NCI-H1436 treated with DMSO at 0.1 percent for 48 hours (cell line): ENCODE measurements at places on chromosomes 11 and 22.

GRCh38 chr22:46007003-46007847 lies 30.3 kb upstream of the WNT7B start:
- no peak for DNase-seq

- no peak for DNase-seq
Observed at GRCh38 chr22:21835378-21835777, 32.1 kb downstream of the MAPK1 start.

GRCh38 chr22:25094579-25094978 lies 105.1 kb upstream of the CRYBB3 start:
- no peak for DNase-seq

DNA sequence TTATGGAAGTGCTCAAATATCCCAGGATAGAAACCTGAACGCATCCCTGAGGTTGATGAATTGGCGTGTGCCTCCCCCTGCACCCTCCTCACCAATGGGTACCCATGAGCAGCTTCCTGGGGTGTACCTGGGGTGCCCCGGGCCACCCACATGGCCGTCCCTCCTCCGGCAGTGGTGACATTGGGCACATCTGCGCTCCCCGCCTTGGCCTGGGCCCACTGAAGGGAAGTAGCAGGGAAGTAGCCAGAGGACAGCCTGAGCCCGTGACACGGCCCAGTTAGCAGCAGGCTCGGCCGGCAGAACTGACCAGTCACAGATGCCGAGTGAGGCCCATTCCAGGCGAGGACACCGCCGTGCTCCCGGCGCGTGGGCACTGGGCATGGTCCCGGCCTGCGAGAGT lies 16.7 kb downstream of the MRPL23 start:
- DNase-seq = no peak

DNA sequence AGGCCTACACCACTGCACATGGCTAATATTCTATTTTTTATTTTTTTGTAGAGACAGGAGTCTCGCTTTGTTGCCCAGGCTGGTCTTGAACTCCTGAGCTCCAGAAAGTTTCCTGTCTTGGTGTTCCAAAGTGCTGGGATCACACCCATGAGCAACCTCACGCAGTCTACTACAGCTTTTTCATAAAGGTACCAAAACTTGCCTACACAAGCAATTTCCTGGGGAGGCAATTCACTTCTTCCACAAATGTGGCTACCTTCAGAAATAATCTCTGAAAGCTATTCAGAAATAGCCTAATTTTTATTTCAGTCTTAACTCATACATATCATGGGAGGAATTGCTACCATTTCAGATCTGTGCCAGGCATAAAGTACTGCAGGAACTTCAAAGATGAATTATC lies 11.4 kb downstream of the SLC35F2 start:
- no peak for DNase-seq

DNA sequence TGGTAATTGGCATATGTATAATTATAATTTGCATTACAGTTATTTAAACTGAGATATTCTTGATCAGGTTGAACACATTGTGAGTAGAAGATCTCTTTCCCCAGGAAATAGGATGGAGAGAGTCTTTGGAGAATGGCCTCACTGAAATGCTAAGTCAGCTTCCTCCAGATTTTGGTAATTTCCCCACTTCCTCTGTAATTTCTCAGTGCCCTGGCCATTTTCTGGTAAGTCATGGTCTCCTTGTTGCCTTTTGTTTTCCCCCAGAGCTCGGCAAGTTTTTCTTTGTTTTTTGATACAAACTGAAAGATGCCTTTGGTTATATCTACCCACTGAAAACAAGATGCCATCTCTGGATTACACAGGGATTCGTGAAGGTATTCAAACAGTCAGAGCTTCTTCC lies 12.8 kb upstream of the FBXO3 start:
- DNase-seq = no peak

GRCh38 chr22:38177044-38177443 lies 4.6 kb downstream of the PLA2G6 start:
- DNase-seq = no peak

DNA sequence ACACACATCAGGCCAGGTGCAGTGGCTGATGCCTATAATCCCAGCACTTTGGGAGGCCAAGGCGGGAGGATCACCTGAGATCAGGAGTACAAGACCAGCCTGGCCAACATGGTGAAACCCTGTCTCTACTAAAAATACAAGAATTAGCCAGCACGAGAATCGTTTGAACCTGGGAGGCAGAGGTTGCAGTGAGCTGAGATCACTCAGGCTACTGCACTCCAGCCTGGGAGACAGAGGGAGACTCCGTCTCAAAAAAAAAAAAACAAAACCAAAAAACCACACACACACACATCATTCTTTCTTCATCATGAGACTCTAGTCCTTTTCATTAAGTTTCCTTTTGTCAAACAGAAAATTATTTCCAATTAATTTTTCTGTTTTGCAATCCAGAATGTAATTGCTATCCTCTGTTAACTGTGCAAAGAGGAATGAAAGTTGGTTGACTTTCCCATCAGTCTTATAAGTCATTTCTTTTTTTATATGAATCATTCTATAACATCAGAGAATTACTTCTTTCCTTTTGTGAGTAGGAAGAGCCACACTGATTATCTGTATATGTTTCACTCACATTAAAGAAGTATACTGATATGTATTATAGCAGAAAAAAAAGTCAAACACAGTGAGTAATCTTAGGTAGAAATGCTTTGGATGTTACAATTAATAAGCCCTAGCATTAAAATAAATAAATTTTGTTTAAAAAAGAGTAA lies 52.2 kb downstream of the HORMAD2 start:
- no peak for DNase-seq

DNA sequence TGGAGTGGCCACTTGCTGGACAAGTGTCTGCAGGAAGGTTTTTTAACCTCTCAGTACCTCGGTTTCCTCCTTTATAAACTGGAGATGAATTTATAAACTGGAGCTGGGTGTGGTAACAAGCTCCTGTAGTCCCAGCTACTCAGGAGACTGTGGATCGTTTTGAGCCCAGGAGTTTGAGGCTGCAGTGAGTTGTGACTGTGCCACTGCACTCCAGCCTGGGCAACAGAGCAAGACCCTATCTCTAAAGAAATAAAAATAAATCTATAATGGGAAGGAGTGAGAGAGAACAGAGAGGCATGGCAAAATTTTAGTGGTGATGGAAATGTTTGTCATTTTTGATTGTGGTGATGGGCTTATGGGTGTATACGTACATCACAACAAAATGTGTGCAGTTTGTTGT lies 1.4 kb upstream of the PDGFB start:
- DNase-seq = no peak

DNA sequence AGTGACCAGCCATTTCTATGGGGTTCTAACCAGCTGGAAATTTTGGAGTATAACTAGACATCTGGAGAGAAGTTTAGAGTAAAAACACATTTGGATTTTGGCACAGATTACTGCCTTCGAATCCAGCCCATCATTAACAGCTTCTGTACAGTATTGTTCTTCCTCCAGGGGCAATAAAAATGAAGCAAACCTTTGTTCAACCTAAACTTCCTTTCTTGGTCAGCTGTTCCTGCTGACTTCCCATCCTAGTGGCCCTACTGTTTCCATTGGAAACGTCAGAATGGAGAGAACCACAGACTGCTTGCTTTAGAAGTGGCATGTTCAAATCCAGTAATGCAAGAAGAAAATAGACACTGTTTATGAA lies 203.7 kb upstream of the MTMR2 start:
- no peak for DNase-seq

DNA sequence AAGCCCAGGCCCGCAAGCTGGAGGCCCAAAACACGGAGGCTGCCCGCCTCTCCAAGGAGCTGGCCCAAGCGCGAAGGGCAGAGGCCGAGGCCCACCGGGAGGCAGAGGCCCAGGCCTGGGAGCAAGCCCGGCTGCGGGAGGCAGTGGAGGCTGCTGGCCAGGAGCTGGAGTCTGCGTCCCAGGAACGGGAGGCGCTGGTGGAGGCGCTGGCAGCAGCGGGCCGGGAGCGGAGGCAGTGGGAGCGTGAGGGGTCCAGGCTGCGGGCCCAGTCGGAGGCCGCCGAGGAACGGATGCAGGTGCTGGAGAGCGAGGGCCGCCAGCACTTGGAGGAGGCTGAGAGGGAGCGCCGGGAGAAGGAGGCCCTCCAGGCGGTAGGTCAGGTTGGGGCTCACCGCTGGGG lies 4.8 kb downstream of the CCDC88B start:
- DNase-seq = no peak

- no peak for DNase-seq
Observed at GRCh38 chr11:47553406-47553743, 443 bp upstream of the CELF1 start.

DNA sequence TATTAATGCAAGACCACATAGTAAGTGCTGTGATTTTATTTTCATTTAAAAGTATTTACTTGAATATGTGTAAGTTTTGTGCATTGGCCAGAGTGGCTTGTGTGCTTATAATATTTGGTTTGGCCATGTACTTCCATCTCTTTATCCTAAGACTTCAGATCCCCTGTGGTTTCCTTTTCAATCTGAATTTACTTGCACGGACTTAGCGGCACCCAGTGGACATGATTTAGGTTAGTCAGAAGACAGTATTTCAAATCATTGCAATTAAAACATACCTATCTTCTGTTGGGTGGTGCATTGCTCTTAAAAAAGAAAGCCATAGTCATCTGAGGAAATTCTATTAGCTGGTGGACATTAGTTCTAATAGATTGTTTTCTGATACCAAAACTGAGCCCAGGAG lies 30.7 kb downstream of the PIWIL4 start:
- DNase-seq = no peak

GRCh38 chr11:94120946-94121345 lies 7.7 kb upstream of the PANX1 start:
- no peak for DNase-seq

GRCh38 chr22:44847892-44848291 lies 95.5 kb downstream of the ARHGAP8 start:
- DNase-seq = no peak

- DNase-seq = no peak
Observed at GRCh38 chr11:121012091-121012490, 11.8 kb upstream of the TBCEL start.

DNA sequence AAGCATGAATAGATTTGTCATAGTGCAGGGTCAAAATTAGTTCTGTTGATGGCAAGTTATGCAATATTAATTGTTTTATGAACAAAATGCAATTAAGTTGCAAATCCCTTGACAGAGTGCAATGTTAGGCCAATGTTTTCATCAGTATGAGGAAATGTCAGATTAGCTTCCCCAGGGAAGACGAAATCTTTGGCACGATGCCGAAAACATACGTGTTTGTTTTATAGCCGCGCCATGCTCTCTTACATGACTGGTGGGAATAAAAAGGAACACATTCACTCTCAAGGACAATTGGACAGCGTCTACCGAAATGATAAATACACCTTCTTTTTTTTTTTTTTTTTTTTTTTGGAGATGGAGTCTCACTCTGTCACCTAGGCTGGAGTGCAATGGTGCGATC lies 27.0 kb downstream of the MFNG start:
- no peak for DNase-seq

DNA sequence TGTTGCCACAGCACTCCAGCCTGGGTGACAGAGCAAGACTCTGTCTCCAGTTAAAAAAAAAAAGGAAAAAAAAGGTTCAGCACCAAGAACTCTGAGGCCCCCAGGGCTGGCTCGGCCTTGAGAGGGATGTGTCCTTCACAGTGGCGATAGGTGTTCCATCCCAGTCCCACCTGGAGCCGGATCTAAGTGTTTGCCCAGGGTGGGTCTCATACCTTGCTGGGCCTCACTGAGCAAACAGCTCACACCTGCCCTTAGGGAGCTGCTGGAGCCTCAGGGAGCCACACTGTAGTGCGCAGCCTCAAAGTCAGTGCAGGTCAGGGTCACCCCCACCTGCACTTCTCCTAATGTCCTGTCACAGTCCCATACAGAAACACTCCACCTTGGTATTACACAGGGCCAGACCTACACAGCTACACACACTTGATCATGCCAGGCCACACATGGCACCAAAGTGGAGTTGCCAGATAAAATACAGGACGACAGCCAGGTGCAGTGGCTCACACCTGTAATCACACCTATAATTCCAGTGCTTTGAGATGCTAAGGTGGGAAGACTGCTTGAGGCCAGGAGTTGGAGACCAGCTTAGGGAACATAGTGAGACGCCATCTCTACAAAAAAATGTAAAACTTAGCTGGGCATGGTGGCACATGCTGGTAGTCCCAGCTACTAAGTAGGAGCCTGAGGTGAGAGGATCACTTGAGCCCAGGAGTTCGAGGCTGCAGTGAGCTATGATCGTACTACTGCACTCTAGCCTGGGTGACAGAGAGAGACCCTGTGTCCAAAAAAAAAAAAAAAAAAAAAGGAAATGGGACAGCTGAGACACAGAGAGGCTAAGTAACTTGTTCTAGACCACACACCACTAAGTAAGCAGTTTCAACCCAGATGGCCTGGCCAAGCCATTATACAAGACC lies 7.3 kb downstream of the STARD10 start:
- no peak for DNase-seq

DNA sequence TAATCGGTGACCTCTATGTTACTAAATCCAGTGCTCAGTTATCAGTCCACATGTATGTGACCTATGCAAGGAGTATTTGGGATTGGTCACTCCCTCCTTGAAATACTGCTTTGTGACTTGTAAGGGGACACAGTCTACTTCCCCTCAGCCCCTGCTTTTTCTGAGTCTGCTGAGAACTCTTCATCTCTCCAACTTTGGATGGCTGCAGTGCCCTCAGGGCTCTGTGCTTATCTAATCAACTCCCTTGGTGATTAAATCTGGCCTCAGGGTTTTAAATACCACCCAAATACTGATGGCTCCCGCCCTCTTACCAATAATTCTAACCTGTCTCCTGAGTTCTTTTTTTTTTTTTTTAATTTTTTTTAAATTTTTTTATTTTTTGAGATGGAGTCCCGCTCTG lies 40.2 kb downstream of the FAM118A start:
- DNase-seq = no peak

DNA sequence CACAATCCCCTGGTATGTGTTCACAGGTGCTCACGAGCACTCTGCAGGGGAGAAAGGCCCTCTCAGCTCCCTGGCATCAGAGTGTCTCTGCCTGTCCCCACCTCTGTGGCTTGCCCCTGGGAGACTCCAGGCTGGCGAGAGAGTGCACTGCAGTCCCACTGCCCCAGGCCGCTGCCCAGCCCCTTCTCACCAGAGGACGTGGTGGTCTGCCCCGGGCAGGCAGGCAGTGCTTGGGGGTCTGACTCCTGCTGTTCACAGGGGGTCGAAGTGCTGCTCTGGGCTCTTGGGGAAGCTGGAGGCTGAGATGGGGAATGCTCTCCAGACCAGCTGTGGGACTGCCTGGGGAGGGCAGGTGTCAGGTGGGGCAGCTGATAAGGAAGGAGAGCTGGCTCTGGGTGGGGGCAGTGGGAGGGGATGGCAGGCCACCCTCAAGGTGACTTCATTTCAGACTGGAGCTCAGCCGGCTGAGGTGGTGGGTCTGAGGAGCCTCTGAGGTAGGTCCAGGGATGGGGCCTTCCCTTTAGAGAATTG lies 151.0 kb upstream of the B3GAT1 start:
- no peak for DNase-seq
